ENCODE measurements at places on chromosomes 2 and 18.

- no peak for DNase-seq
Observed at GRCh38 chr2:177598326-177599138, 206.0 kb downstream of the AGPS start.

- no peak for DNase-seq
Observed at GRCh38 chr2:237472187-237472712, 14.8 kb upstream of the MLPH start.

DNA sequence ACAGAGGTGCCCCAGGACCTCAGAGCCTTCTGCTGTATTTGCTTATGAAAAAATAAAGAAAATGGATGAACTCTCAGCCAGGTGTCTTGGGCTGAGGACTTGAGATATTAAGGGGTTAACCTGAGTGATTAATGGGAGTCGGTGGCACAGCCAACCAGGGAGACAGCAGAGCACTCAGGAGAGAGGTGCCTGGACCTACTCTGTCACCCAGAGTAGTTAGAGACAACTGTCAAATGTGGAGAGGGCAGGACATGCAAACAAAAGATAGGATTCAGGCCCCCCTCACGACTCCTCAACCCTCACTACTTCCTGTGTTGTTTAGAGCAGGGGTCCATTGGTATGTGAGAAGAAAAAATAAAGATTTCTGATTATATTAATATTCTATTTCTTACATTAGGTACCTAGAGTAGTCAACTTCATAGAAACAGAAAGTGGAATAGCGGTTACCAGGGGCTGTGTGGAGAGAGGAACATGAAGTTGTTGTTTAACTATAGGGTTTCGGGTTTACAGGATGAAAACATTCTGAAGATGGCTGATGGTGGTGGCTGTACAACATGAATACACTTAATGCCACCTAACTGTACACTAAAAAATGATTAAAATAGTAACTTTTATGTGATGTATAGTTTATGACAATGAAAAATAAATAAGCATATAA lies 28.6 kb upstream of the CETN1 start:
- DNase-seq, result no peak

DNA sequence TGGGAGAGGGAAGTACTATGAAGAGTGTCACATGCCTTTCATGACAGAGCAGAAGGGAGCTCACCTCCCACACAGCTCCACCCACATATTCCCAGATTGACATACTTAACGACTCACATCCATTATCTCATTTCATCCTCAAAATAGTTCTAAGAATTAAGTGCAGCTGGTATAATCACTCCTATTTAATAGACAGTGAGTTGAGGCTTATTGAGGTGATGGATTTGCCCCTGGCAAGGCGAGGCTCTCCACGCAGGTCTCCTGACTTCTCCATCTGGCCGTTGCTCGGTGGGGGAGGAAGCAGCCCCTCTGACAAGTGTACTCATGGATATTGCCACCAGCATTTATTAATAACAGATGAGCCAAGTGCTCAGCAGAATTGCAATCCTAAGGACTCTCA lies 81.4 kb downstream of the TGOLN2 start:
- no peak for DNase-seq

GRCh38 chr2:100228415-100228814 lies 86.0 kb upstream of the AFF3 start:
- DNase-seq, result no peak

- no peak for DNase-seq
Observed at GRCh38 chr2:1723397-1724042, 20.8 kb downstream of the PXDN start.

DNA sequence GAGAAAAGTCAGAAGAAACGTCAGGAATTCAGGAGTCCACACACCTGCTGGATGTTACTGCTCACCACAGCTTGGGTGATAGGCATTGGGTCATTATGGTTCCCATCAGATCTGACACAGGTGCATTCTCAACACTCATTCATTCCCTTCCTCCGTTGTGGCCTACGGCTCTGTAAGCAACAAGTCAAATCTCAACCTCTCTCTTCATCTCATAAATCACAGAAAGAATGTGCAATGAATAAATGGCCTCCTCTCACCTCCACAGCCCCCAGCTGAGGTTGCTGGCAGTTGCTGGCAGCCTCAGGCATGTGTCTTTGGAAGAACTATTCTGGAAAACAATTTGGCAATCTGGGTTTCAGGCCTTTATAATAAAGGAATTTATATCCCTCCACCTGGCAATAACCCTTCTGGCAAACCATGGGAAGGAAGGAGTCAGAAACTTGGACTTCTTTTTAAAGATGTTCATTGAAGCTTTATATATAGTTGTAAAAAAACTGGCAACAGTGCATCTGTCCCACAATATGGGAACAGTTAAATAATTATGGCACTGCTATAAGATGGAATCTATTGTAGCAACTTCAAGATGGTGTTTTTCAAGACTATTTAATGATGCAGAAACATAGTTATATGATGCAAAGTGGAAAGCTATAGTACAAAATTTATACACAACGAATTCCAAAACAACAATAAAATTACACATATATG lies 175.4 kb downstream of the ANAPC1 start:
- no peak for DNase-seq

DNA sequence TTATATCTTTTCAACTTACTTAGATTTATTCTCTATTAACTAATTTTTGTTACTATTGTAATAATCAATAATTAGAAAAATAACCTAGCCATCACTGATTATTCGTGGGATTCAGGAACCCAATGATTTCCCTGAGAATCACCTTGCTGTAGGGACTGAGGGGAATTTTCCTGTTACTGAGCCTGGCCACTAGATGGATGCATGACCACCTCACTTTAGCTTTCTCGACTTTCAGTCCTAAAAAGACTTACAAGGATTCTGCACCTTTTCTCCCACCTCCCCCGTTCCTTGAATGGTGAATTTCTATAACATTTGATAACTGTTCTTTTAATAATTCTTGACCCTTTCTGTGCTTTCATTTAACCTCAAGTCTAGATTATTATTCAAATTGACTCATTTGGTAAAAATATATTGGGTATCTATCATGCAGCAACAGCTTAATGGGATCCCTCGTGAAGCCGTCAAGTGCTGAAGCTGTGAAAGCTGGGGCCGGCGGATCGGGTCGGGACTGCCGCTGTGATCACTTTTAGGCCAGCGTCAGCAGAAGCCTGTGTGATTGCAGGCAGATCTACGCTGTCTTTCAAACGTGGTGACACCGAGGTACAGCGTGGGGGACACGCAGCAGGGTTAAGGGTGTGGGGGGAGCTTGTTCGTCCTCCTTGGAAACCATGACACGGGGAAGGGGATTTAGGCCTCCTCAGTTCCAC lies 38.8 kb upstream of the TMEM18 start:
- DNase-seq, result peak; percentile 50

GRCh38 chr2:112566104-112566503 lies 18.3 kb upstream of the CHCHD5 start:
- DNase-seq, result no peak

GRCh38 chr2:82875858-82876257 lies 1583.2 kb downstream of the SUCLG1 start:
- DNase-seq, result no peak

DNA sequence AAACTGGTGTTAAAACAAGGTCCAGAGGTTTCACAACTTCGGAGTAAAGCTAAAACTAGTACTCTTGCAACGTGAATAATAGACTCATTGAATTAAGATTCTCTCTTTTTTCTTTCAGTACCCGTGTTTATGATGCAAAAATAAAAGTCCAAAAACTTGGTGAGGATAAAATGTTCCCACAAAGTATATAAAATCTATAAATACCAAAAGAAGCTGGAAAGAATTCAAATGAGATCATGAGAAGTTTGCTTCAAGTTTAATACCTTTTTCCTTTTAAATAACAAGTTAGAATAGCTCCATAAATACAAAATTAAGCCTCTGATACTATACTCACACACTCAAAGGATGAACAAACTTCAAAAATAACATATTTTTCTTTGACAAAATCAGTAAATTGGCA lies 34.0 kb downstream of the METTL4 start:
- DNase-seq, result no peak

Measured in WTC11 (cell line).